ENCODE measurements at places on chromosomes 3 and 15. TPM values are rescaled to one million over a fixed set of nuclear protein-coding genes. Genes with fewer than 3 reads are reported as not detected.

The GHSR gene
- total RNA-seq: not detected

The RNF7 gene
- 69.1 TPM for total RNA-seq

The THRB gene
- total RNA-seq: not detected

The WDR82 gene
- total RNA-seq: 121 TPM

- no peak for DNase-seq
- no peaks in the 10 kb centered on the region for H3K27me3 ChIP-seq
- H3K36me3 ChIP-seq: peaks cover 22% of the 10 kb centered on the region
- H3K27ac ChIP-seq: no peak overlapping the region
Observed at GRCh38 chr3:44942202-44942921, 33.6 kb downstream of the ZDHHC3 start.

GRCh38 chr3:63387568-63387967 is 109.5 kb downstream of the SYNPR start:
- no peak overlapping the region for H3K27ac ChIP-seq
- no peaks in the 10 kb centered on the region for H3K27me3 ChIP-seq
- H3K4me3 ChIP-seq: no peak overlapping the region
- H3K4me1 ChIP-seq: no peaks in the 10 kb centered on the region
- DNase-seq: no peak
- H3K36me3 ChIP-seq: no peaks in the 10 kb centered on the region

DNA sequence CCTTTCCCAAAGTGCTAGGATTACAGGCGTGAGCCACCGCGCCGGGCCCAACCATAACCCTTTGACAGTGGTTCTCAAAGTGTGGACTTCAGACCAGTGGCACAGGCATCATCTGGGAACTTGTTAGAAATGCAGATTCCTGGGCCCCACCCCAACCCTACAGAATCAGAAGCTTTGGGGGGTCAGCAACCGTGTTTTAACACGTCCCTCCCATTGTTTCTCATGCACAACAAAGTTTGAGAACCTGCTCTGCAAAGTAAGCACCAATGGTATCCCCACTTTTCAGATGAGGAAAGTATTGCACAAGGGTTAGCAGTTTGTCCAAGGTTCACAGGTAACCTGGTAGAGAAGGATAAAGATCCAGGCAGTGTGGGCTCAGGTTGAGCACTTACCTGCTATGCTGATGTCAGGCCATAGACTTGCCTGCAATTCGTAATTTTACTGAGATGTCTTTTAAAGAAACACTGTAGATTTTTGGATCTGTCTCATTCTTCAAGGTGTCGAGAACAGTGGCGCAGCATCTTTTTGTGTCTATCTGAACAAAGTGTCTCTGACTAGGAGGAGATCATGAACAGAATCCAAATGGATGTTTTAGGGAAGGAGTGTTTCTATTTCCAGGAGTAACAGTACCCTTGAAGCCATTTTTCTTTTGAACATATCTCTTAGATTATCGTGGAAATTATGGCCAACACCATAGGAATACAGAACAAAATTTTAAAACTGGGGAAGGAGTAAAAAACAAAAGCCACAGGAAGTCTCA is 2.5 kb downstream of the GXYLT2 start:
- no peak overlapping the region for H3K27ac ChIP-seq
- H3K4me1 ChIP-seq: peaks cover 23% of the 10 kb centered on the region
- no peak overlapping the region for H3K4me3 ChIP-seq

GRCh38 chr3:72818905-72819304 is 29.3 kb downstream of the SHQ1 start:
- peaks cover 33% of the 10 kb centered on the region for H3K4me1 ChIP-seq
- H3K4me3 ChIP-seq: no peak overlapping the region
- DNase-seq: peak; percentile 10
- no peaks in the 10 kb centered on the region for H3K27me3 ChIP-seq

All from activated naive CD8-positive, alpha-beta T cell treated with anti-CD3 and anti-CD28 coated beads for 36 hours (primary cell).